ENCODE measurements at places on chromosomes 2 and 18.

- ATAC-seq, result peak; percentile 59
These were observed 43.4 kb upstream of the TNFRSF11A start for GRCh38 chr18:62281684-62282083.

- ATAC-seq, result no peak
These were observed 227.3 kb downstream of the LOXHD1 start for GRCh38 chr18:46429649-46430224.

- peak; percentile 63 for ATAC-seq
These were observed 345.1 kb downstream of the DYSF start for GRCh38 chr2:71798266-71799012.

DNA sequence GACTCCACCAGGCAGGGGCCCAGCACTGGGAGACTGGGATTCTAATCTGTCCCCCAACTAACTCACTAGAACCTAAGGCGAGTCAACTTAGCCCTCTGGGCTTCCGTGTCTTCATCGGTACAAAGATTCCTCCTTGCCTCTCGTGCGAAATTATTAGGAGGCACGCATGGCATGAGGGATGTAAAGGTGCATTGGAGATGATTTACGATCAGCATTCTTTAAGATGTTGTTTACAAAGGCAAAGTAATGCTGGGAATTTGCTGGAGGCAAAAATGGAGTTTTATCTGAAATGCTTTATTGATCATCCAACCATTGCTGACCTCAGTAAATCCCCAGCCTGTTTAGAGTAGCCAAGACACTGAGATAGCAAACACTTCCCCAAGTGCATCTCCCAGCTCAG lies 171.8 kb upstream of the KLHL29 start:
- ATAC-seq, result no peak

GRCh38 chr2:231666171-231667095 lies 41.9 kb upstream of the PTMA start:
- peak; percentile 71 for ATAC-seq

DNA sequence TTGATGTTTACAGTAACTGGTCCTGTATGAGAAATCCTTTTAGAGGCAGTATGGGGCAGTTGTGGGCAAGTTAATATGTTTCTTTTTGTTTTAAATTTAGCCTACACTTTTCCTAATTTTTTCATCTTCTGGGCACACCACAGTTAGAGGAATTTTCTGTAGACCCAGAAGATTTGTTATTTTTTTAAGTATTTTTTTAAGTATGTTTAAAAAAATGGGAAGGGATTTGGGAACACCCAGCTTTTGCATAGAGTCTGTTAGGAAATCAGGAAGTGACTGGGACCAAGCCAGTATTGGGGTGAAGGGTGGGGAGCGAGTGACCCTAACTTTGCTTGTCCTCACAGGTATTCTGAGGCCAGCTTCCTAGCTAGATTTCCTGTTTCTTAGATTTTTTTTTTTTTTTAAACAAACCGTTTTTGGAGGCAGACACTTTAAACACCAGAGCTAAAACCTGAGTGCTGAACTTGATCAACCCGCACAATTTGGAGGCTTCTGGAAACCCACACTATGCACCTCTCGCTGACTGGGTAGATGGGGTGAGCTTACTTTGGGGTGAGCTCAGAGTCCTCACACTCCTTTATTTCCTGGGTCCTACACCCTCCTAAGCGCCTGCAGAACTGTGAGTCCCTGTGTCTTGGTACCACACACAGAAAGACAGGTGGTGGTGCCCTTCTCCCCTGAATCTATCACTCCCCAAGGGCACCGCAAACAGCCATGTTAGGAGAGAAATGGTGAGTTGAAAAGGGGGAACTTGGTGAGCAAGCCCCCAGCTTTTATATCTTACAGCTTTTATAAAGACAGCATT lies 5.2 kb downstream of the GATA6 start:
- no peak for ATAC-seq

DNA sequence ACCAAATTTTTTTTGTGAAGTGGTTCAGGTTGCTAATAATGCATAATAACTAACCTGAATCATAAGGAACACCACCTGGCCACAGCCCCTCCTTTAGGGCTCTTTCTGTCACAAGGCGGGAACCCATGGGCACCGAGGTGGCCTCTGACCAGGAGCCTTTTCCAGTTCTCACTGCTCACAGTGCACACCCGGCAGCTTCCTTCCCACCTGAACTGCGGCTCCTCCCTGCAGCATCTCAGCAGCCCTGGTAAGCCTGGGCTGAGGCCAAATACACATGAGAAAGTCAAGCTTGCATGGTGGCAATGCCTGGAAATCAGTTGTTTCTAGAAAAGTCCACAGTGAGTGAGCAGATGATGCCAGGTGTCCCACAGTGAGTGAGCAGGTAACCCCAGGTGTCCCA lies 77.6 kb upstream of the SNTG2 start:
- no peak for ATAC-seq

GRCh38 chr2:39023649-39024048 lies 97.2 kb downstream of the SOS1 start:
- ATAC-seq, result no peak

DNA sequence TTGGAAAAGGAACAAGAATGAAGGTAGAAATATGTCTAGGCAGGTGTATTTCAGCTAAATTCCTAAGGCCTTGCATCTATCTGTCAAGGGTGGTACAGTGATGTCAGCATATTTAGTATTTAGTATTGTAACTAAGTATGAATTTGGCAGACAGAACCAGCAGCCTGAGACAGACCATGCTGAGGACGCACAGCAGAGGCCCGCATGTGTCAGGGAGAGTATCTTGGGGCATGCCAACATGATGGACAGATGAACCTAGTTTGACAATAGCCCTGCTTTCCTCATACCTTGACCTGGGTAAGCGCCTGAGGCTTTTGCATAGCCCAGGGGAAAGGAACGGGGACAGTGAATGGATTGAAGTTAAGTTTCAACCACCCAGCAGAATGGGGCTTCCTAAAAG lies 33.8 kb upstream of the OSR1 start:
- ATAC-seq, result no peak

DNA sequence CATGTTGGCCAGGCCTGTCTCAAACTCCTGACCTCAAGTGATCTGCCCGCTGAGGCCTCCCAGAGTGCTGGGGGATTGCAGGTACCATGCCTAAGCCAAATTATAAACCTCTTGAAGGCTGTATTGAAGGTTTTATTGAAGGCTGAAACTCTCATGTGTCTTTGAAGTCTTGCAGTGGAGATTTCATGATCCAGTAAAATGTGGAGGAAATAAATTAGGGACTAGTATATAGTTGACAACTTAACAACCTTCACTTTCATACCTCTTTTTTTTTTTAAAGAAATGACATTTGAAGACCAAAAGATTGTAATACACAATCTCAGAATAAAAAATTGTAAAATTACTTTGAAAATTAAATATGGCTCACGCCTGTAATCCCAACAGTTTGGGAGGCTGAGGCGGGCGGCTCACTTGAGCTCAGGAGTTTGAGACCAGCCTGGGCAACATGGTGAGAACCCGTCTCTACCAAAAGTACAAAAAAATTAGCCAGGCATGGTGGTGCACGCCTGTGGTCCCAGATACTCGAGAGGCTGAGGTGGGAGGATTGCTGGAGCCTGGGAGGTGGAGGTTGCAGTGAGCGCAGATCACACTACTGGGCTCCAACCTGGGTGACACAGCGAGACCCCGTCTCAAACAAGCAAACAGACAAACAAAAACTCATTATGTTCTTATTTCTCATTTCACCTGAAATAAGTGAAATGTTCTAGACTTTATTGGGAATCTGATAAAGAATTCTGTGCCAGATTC lies 8.0 kb downstream of the EML4 start:
- ATAC-seq, result no peak

- no peak for ATAC-seq
These were observed 189.3 kb downstream of the ANKRD30B start for GRCh38 chr18:14937271-14937670.

DNA sequence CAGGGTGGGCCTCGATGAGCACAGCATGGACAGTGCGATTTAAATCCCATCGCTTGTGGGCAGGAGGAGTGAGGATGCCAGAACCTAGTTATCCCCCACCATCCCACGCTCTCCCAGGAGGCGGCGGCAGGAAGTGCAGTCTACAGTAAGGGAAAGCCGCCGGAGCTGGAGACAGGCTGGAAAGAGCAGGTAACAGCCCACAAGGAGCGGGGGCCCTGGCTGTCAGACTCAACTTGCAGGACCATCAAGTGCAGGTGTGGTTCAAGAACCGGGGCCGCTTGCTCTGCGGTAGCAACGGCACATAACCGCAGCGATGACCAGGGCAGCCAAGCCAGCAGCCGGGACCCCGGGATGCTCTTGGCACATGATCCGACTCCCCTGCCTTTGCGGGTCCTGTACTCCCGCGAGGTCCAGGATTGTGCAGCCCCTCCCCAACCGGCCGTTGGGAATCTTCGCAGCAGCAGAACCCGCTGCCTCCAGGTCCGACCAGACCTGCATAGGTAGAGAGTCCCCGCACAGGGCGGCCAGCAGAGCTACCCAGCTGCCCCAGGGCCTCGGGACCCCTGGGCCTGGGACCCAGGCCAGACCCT lies 82.1 kb downstream of the BIN1 start:
- peak; percentile 91 for ATAC-seq

- ATAC-seq, result no peak
These were observed 308.5 kb downstream of the GBX2 start for GRCh38 chr2:235859651-235860050.

- no peak for ATAC-seq
These were observed 319.0 kb upstream of the PKDCC start for GRCh38 chr2:41728788-41729338.

DNA sequence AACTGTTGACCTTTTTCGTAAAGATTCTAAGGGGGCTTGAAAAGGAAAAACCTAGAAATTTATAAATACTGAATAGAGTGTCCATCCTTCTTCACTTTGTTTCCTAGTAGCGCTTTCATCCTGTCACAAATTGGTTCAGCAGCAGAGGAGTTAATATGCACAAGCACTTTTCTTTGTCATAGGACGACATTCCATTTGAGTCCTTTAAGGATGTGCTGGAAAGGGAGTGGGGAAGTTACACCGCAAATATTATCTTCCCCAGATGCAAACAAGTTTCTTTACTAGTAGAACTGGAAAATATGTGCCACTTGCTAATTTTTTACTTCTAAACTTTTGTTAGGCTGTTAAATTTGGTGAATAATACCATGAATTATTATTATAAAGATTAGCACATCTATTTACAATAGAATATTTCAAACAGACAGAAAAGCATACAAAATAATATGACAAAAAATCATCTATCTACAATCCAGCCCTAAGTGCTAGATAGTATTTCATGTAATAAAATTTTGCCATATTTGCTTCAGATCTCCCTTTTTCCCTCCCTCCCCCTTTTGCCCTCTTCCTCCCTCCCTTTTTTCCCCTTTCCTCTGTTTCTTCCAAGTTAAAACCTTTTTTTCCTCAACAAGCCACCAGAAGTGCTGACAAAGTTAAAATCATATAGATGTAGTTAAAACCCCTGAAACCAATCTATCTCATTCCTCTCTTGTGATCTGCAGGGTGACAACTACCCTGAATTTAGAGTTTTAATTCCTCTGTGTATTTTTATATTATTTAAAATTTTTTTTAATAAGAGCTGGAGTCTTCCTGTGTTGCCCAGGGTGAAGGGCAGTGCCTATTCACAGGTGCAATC lies 50.5 kb upstream of the MAP4K3 start:
- no peak for ATAC-seq

DNA sequence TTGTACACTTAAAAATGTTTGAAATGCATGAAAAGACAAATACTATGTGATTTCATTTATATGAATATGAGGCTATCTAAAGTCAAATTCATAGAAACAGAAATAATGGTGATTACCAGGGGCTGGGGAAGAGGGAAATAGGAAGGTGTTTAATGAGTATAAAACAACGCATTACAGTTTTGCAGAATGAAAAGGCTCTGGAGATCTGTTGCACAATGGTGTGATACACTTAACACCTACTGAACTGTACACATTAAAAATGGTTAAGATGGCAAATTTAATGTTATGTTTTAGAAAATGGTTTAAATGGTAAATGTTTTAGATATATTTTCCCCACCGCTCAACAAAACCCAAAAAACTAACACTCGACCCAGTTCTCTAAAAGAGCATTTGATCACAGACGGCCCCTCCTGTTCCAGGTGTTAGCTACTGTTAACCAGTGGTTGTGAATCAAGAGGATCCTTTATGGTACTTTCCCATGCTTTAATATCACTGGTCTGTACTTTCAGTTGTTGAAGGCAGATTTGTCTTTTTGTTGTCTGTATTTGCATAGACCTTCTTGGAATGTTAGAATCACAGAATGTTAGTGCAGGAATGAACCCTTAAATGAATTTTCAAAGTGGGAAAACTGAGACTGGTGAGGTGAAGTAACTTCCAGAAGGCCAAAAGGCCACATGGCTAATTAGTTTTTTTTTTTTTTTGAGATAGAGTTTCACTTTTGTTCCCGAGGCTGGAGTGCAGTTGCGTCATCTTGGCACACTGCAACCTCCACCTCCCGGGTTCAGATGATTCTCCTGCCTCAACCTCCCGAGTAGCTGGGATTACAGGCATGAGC lies 10.2 kb downstream of the RAB10 start:
- peak; percentile 46 for ATAC-seq

- no peak for ATAC-seq
These were observed 606.2 kb downstream of the BCL11A start for GRCh38 chr2:59947209-59947608.

DNA sequence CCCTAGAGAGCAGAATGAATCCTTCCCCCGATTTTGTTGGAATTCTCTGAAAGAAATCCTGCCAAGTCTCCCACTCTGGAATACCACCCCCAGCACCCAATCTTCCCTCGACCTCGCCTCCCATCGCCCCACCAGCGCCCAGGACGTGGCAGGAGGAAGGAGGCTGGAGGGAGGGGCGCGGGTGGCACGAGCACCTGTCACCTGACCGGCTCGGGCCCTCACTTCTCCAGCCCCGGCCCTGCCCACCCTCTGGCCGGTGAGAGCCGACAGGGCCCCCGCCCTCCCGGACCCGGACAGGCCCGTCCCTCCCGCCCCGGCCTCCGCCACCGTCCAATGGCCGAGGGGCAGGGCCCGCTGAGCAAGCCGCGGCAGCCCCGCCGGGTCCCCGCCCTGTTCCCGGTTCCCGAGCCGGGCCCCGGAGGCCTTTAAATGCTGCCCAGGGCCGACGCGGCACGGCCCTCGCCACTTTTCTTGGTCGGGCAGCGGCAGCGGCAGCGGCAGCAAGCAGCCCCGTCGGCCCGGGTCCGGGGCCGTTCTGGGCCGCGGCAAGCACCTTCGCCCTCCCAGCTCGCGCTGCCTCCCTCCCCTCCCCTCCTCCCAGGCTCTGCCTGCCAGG lies at the start of gene LGALSL:
LGALSL (plus strand) TSS at position 393 of the 616 bp plus-strand sequence. CDS start 384 bp downstream, outside the sequence.
- peak; percentile 87 for ATAC-seq

DNA sequence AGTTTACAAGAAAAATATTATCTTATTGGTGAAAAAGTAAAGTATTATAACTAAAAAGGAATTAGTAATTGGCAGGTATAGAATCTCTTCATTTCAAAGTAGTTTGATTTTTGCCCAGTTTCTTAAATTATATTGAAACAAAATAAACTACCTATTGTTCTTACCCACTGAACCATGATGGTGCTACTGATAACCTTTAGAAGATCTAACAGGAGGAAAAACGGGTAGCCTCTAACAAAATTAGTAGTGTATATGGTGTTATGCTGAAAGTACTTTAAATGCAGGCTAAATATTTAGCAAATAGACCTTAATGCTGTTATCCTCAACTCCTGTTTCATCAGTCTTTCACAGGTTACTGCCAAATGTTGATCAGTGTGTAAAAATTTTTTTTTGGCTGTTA lies 19.1 kb downstream of the MRPS9 start:
- no peak for ATAC-seq

GRCh38 chr18:3993941-3994687 lies 461.0 kb downstream of the DLGAP1 start:
- no peak for ATAC-seq

Measured in SK-N-SH treated with all-trans-retinoic acid at 6 μM for 48 hours (cell line).